Activated T-cell treated with anti-CD3 and anti-CD28 coated beads, Interleukin-2, amount 50 U/mL, for 24 hours (primary cell): ENCODE measurements at places on chromosomes 12 and 14.
A peak's percentile ranks its signal among the peaks of the same experiment; 100 is the strongest.

DNA sequence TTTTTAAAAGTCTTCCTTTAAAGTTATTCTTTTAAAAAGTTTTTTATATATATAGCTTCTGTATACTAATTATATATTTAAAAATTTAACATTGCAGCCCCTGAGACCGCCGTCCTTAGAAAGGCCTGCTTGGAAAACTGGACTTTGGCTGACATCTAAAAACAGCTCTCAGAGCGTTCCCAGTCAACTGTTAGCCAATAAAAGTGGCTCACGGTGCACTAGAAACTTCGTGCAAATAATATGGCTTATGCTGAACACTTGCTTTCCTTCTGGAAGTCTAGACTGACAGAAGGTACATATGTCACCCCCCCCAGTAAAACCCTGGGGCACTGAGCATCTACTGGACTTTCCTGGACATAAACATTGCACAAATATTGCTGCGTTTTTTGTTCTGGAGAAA lies 115.0 kb downstream of the KIF21A start:
- peaks cover 22% of the 10 kb centered on the region for H3K4me1 ChIP-seq
- H3K27me3 ChIP-seq, result no peaks in the 10 kb centered on the region
- H3K27ac ChIP-seq, result no peak overlapping the region
- H3K36me3 ChIP-seq, result peaks cover 49% of the 10 kb centered on the region
- no peak for DNase-seq
- H3K4me3 ChIP-seq, result no peak overlapping the region

- H3K27me3 ChIP-seq, result no peaks in the 10 kb centered on the region
- peaks cover 19% of the 10 kb centered on the region for H3K4me1 ChIP-seq
- peaks cover 35% of the 10 kb centered on the region for H3K36me3 ChIP-seq
- no peak for DNase-seq
These were observed 94.0 kb downstream of the ESR2 start for GRCh38 chr14:64200170-64200569.

DNA sequence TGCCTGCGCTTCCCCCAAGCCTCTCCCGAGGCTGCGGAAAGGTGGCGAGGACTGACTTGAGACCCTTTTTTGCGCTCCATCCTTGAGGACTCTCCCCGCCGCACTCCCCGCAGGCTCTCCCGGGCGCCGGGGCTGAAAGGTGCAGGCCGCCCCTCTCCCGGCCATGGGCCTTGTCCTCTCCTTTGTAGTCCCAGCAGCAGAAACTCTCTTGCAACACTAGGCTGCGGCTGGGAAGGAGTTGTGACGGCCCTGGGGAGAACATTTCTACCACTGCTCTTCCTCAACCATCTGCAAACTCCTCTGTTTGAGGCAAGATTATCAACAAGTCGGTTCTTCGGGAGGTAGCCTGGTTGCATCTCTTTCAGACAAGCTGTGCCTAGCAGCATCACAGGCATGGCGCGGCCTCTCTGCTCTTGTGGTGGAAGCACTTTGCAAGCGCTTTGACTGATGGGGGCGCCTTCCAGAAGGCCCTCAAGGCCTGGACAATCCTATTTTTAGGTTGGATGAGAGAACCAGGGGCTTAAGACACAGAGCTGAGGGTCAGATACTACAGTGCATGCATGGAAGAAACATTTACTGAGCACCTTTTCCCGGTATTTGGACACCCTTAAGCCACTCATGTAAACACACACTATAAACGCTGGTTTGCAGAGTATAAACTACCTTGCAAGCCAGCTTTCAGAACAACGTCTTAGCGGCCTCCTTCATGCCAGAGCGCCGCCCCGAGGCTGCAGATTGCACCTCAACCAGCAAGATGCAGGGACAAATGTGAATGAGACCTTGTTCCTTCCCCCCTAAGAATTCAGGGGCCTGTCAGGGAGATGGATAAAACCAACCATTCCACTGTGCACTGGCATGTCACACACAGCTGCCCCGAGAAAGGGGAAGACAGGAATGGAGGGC lies 1.2 kb upstream of the PRIMA1 start:
- DNase-seq, result no peak
- no peak overlapping the region for H3K27ac ChIP-seq
- peaks cover 68% of the 10 kb centered on the region for H3K27me3 ChIP-seq
- H3K4me1 ChIP-seq, result peaks cover 5% of the 10 kb centered on the region
- H3K36me3 ChIP-seq, result no peaks in the 10 kb centered on the region
- H3K4me3 ChIP-seq, result no peak overlapping the region

GRCh38 chr14:67004521-67004920 lies 184.7 kb upstream of the GARIN2 start:
- H3K27me3 ChIP-seq, result no peaks in the 10 kb centered on the region
- H3K4me1 ChIP-seq, result no peaks in the 10 kb centered on the region
- H3K36me3 ChIP-seq, result peaks cover 9% of the 10 kb centered on the region
- H3K27ac ChIP-seq, result no peak overlapping the region

DNA sequence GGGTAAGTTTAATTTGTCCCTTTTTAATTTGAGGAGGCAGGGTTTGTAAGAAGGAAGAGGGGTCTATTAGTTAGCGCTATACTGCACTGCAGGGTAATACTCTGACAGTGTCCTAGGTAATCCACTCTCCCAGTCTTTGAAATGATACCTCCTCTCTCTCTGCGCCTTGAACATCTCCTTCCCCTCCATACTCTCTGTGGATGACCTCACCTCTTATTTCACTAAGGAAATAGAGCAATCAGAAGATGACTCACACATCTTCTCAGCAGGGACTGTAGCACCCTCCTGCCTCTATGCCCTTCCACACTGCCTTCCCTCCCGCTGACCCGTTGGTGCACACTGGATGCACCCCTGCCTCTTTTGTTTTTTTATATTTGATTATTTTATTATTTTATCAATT lies 94.2 kb downstream of the GRIP1 start:
- H3K27ac ChIP-seq, result no peak overlapping the region
- no peak overlapping the region for H3K4me3 ChIP-seq
- H3K4me1 ChIP-seq, result no peaks in the 10 kb centered on the region
- no peaks in the 10 kb centered on the region for H3K36me3 ChIP-seq
- H3K27me3 ChIP-seq, result peaks cover under 1% of the 10 kb centered on the region

GRCh38 chr12:122062832-122063693 lies 15.5 kb upstream of the MLXIP start:
- no peak for DNase-seq
- peaks cover 7% of the 10 kb centered on the region for H3K4me1 ChIP-seq
- no peaks in the 10 kb centered on the region for H3K27me3 ChIP-seq
- peaks cover 8% of the 10 kb centered on the region for H3K36me3 ChIP-seq

DNA sequence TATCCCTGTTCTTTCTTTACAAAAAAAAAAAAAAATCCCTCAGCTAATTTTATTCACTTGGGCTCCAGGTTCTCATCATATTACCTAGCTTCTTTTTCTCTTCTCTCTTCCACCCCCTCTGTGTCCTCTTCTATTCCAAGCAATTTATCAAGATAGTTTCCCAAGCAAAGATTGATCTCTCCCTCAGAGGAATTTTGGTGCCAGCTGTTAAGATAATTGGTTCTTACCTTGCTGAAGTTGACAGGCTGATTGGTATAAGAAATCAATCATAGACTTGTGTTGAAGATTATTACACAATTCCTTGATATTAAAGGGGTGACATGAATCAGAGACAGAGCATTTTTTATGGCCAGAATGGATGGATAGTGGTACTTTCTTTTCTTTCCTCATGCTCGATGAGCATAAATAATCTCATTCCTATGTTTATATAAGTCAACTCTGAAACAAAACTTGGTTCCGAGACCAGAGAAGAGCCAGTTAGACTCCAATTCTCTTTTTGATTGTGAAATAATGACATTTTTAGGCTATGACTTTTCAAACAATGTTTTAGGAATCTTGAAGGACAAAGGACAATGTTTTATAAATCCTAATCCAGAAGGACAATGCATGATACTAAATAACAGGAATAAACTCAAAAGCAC lies 264.1 kb upstream of the PRKD1 start:
- no peak overlapping the region for H3K27ac ChIP-seq
- no peak overlapping the region for H3K4me3 ChIP-seq
- no peaks in the 10 kb centered on the region for H3K36me3 ChIP-seq
- H3K27me3 ChIP-seq, result no peaks in the 10 kb centered on the region
- no peaks in the 10 kb centered on the region for H3K4me1 ChIP-seq

DNA sequence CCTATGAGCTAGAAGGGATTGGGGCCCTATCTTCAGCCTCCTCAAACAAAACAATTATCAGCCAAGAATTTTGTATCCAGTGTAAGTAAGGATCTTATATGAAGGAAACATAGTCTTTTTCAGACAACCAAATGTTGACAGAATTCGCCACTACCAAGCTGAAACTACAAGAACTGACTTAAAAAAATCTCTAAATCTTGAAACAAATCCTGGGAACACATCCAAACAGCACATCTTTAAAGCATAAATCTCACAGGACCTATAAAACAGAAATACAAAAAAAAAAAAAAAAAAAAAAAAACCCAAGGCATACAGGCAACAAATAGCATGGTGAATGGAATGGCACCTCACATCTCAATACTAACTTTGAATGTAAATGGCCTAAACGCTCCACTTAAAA lies 41.3 kb upstream of the LMNTD1 start:
- no peaks in the 10 kb centered on the region for H3K27me3 ChIP-seq
- H3K27ac ChIP-seq, result no peak overlapping the region
- H3K4me3 ChIP-seq, result no peak overlapping the region
- H3K36me3 ChIP-seq, result no peaks in the 10 kb centered on the region
- DNase-seq, result no peak

GRCh38 chr14:91241863-91242262 lies 2.6 kb downstream of the GPR68 start:
- H3K4me3 ChIP-seq, result peak overlapping the region; percentile 80
- no peaks in the 10 kb centered on the region for H3K27me3 ChIP-seq

GRCh38 chr14:57822081-57822480 lies 43.8 kb downstream of the SLC35F4 start:
- no peaks in the 10 kb centered on the region for H3K36me3 ChIP-seq
- H3K27ac ChIP-seq, result no peak overlapping the region
- DNase-seq, result no peak
- H3K4me1 ChIP-seq, result no peaks in the 10 kb centered on the region

- H3K4me3 ChIP-seq, result no peak overlapping the region
- no peak overlapping the region for H3K27ac ChIP-seq
- peaks cover 18% of the 10 kb centered on the region for H3K27me3 ChIP-seq
- H3K4me1 ChIP-seq, result peaks cover 12% of the 10 kb centered on the region
- DNase-seq, result no peak
- H3K36me3 ChIP-seq, result no peaks in the 10 kb centered on the region
These were observed 85.3 kb downstream of the B4GALNT3 start for GRCh38 chr12:544941-545635.

DNA sequence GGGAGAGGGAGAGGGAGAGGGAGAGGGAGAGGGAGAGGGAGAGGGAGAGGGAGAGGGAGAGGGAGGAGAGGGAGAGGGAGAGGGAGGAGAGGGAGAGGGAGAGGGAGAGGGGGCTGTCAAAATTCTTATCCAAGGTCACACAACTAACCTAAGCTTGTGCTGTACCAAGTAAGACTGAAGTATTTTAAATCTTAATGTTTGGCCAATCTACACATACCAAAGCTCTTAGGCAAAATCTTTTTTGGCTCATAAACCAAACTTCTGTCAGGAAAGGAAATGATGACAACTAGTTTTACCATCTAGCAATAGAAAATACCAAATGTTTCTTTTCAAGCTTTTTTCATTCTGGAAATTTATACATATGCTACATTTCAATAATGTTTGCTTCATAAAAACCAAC lies 33.8 kb downstream of the CCDC38 start:
- H3K27ac ChIP-seq, result no peak overlapping the region
- H3K36me3 ChIP-seq, result no peaks in the 10 kb centered on the region
- DNase-seq, result no peak
- H3K27me3 ChIP-seq, result peaks cover 20% of the 10 kb centered on the region
- no peak overlapping the region for H3K4me3 ChIP-seq
- no peaks in the 10 kb centered on the region for H3K4me1 ChIP-seq

DNA sequence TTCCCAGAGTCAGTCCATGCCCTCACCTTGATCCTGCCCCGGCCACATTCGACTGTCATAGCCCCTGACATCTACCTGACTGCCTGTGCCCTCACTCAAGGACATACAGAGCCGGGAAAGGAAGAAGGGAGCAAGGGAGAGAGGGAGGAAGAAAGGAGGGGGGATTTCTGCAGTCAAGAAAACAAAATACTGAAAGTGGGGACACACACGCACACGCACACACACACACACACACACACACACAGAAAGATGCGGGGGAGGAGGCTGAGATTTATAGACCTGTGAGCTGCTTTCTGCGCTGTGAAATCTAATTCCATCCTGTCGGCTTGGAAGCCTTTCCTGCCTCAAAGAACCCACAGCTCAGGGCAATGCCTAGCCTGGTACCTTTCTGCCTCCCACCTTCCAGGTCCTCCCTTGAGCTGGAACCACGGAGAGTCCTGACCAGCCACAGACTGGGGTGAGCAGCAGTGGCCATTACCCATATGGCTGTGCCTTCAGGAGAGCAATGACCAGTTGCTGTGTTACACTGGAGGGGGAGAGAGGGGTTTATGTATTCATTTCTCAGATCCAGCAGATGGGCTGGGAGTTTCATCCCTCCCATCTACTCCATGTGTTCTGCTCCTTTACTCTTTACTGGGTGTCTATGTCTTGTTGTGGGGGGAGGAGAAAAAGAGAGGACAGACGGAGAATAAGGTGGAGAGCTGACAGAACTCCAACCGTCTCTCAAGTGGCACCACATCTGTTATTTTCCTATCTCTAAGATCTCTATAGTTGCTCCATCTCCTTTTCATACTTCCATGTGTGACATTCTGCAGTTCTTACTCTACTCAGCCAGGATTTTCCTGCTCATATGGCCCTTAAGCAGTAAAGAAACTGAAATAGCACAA lies 12.9 kb downstream of the C14orf93 start:
- no peaks in the 10 kb centered on the region for H3K27me3 ChIP-seq
- DNase-seq, result peak; percentile 8
- H3K4me3 ChIP-seq, result no peak overlapping the region
- peaks cover 3% of the 10 kb centered on the region for H3K36me3 ChIP-seq
- H3K27ac ChIP-seq, result no peak overlapping the region

DNA sequence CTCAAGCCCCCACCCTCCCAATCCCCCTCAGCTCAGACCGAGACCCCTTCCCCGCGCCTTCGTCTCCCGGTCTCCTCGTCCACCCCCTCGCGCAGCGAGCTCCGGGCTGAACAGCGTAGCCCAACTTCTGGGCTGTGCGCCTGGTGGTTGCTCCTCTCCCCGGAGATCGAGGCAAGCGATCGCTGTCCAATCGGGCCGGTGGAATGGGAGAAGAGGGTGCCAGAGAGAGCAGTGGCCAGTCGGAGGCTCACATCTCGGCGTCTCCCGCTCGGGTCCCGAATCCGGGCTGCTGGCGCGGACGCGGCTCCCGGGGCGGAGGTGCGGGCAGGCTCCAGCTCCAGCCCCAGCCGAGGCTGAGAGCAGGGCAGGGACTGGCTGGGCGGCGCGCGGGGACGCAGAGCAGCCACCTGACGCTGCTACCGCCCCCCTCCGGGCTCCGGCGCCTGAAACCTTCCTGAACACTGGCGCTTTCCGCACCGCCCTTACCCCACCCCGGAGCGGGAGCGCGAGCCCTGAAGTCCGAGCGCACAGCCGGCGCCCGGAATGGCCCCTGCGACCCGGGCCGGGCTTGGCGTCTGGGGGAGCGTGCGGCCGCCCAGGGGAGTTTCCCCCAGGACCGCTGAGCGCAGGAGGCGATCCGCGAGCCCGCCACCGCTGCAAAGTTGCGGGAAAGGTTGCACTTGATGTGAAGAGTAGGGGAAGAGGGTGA lies 508 bp upstream of the KCNH5 start:
- H3K36me3 ChIP-seq, result no peaks in the 10 kb centered on the region
- H3K27me3 ChIP-seq, result peaks cover 57% of the 10 kb centered on the region
- peaks cover 3% of the 10 kb centered on the region for H3K4me1 ChIP-seq
- no peak overlapping the region for H3K4me3 ChIP-seq
